Hematopoietic multipotent progenitor cell treated with erythropoietin and hydrocortisone succinate and interleukin-3 and kit ligand, for 17 days (in vitro differentiated cells): ENCODE measurements at places on chromosomes 3 and 15.

DNA sequence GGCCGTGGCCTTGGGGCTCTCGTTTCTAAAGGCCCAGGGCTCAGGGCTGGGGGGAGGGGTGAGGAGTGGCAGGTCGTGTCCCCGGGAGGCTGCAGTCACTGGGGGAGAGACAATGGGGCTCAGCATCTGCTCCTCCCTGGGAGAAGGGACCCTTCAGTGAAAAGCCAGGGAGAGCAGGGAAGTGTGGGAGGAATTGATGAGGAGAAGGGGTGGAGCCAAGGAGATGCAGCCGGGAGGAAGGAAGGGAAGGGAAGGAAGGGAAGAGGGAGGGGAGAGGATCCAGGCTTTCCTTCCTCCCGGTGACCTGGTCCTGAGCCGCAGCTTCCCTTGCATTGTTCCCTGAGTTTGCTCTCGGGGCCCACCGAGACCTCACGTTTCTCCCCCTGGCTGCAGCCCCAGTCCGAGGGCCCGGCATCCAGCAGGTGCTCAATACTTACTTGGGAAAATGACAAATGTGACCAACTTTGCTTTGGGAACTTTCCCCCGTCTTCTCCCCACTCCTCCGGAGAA, 1.4 kb upstream of the ZNF710 start:
- no peak for DNase-seq

GRCh38 chr15:58330741-58331559, 100.8 kb upstream of the LIPC start:
- no peak for DNase-seq

- DNase-seq = no peak
Observed at GRCh38 chr3:42829083-42829627, 19.9 kb downstream of the ACKR2 start.

DNA sequence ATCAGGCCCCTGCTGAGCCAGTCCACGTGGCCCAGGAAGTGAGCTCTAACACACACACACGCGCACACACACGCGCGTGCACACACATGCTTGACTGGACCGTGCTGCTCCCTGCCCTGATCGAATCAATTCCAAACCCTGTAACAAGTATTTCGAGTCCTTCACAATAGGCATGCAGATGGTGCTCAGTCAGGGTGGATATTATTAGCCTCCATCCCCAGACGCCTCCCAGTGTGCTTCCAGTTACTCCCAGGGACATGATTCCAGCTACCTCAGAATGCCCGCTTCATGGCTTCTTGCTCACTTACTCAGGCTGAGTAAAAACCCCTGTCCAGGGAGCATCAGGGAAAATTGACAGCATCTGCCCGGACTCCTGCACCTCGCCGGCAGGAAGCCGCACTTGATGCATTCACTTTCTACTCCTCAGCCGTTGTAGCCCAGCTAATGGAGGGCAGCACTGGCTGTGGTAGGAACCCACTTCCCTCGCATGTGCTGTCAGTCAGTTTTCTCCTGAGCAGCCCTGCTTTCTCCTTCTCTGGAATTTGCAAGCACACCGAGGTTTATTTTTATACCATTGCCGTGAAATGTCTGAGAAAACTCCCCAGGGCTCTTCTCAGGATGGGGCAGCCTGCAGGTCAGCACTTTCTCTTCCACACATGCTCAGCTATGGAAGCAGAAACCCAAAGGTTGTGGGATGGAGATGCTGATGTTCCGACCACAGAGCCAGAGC, 126.1 kb upstream of the ABHD17C start:
- no peak for DNase-seq

DNA sequence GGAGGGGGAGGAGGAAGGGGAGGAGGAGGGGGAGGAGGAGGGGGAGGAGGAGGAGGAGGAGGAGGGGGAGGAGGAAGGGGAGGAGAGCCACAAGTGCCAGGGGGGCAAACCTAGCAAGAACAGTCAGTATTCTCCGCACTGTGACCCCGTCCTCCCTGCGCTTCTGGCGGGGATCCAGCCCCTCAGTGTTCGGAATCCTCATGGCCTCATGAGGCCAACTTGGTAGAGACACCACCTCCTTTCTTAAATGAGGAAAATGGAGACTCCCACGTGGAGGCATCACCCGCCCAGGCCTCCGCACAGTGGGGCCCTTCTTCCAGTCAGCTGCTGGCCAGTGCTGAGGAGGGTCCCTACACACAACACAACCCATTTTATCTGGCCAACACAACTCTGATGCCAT, 163.4 kb downstream of the XXYLT1 start:
- DNase-seq = no peak
